ENCODE measurements at places on chromosomes 16 and 17. TPM values are rescaled to one million over a fixed set of nuclear protein-coding genes. Genes with fewer than 3 reads are reported as not detected.

The SOX15 gene
- total RNA-seq, result not detected

The TK1 gene
- total RNA-seq, result 12.0 TPM

The KLHL10 gene
- not detected for total RNA-seq

The OR3A3 gene
- not detected for total RNA-seq

The ADAMTS18 gene
- 5.2 TPM for total RNA-seq

The CACNG5 gene
- total RNA-seq, result 0.52 TPM

The KRTAP1-3 gene
- not detected for total RNA-seq
